Stimulated activated CD8-positive, alpha-beta memory T cell treated with anti-CD3 and anti-CD28 coated beads, Interleukin-2, amount 100 ng/mL, for 1 hour (primary cell): ENCODE measurements at places on chromosomes 1 and 21.
A peak's percentile ranks its signal among the peaks of the same experiment; 100 is the strongest.

GRCh38 chr1:168987923-168988322 is 118.6 kb upstream of the ATP1B1 start:
- DNase-seq, result no peak

- DNase-seq, result no peak
Observed at GRCh38 chr1:193537266-193538002, 351.0 kb upstream of the B3GALT2 start.

- no peak for DNase-seq
Observed at GRCh38 chr1:225486856-225487255, 59.0 kb upstream of the LBR start.

DNA sequence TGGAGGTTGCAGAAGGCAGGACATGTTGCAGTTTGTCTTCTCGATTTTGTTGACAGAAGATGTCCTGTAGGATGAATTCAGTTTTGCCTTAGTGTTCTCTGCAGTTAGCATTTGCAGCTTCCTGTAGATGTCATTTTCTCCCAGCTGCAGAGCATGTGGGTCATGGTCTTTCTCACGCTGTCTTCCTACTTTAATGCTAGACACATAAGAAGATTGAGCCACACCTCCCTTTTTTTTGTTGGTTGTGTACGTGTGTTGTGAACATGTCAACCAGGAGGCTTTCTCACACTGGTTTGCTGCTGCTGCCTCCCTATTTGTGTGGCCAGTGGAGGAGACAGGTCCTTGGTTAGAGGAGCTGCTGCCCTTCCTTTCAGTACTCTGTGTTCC is 110.7 kb downstream of the VPS13D start:
- no peak for DNase-seq

GRCh38 chr1:154419620-154420571 is 14.8 kb downstream of the IL6R start:
- no peak for DNase-seq

GRCh38 chr1:6796095-6796494 is 10.8 kb downstream of the CAMTA1 start:
- no peak for DNase-seq

- DNase-seq, result peak; percentile 37
Observed at GRCh38 chr1:112618721-112619517, at the start of gene ST7L. Gene ST7L (minus strand): TSS chr1:112619141. CDS start chr1:112619113, 28 bp downstream.

DNA sequence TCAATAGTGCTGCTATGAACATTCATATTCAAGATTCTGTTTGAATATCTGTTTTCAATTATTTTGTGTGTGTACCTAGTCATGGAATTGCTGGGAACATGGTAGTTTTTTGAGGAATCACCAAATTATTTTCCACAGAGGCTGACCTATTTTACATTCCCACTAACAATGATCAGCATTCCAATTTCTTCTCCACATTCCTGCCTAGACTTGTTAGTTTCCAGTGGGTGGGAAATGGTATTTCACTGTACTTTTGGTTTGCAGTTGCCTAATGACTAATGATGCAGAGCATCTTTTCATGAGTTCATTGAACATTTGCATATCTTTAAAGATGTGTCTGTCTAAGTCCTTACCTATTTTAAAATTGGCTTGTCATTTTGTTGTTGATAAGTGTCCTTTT is 1182.6 kb upstream of the B3GALT2 start:
- DNase-seq, result no peak
